ENCODE measurements at places on chromosomes 7 and 10.
A peak's percentile ranks its signal among the peaks of the same experiment; 100 is the strongest.

DNA sequence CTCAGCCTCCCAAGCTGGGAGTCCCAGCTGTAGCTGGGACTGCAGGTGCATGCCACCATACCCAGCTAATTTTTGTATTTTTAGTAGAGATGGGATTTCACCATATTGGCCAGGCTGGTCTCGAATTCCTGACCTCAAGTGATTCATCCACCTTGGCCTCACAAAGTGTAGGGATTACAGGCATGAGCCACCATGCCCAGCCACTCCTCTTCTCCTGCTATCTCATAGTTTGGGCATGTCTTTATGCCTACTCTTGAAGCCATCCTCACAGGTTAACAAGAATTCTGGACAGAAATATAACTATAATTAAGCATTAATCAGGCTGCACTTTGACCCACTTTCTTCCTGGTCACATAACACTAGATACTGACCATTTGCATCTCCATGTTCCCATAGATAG, 28.6 kb upstream of the C10orf67 start:
- DNase-seq = no peak

DNA sequence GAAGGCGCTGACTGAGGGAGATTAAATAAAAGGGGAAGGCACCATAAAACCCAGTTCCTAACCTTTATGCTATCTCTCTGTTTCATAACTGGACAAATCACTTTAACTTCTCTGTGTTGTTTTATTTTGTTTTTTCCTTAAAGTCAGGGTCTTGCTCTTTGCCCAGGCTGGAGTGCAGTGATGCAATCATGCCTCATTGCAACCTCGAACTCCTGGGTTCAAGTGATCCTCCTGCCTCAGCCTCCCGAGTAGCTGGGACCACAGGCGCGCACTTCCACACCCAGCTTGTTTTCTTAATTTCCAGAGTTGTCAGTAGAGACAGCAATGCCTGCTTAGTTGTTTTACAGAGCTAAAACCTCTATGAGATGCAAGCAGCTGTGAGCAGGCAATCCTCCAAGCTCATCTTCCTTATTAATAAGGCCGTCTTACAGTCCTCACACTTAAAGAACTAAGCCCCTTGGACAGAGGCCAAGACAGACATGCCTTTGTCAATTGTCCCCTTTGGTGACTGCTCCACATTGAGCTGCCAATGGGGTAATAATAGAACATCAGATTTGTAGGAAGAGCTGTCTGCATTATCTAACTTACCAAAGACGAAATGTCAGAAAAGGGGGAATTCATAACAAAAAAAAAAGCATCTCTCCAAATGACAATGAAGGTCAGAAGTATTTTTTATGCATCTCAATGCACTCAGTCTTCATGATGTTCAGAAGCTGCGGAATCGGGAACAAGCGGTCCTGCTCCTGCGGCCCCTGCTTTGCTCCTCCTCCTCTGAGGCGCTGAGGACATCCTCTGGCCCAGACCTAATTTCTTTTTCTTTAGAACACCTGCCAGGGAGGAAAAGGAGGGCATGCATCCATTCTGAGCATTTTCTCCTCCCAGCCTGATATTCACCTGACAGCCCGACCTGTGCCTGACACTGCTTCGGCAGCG, 62.7 kb upstream of the RNF32 start:
- peak; percentile 89 for DNase-seq

DNA sequence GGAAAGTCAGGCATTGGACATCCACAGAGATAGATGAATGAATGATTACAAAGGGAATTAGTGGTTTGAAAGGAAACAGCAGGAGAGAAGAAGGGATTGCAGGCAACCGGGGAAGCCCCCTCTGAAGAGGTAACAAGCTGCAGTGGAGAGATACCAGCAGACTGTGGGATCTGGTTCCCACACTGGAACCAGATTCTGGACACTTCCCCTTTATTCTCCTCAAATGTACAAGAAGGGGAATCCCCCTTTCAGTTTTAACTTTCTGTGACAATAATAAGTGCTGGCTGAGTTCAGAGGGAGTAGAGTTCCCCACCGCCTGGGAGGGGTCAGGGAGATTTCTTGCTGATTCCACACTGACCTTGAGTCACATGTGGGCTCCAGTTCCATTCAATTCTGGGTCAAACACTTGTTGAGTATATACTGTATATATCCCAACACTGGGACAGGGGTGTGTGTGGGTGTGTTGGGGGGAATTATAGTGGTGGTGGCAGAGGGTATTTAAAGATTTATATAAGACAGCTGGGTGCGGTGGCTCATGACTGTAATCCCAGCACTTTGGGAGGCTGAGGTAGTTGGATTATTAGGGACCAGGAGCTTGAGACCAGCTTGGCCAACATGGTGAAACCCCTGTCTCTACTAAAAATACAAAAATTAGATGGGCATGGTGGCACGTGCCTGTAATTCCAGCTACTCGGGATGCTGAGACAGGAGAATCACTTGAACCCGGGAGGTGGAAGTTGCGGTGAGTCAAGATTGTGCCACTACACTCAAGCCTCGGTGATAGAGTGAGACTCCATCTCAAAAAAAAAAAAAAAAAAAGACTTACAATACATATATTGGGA, 16.5 kb upstream of the DDIT4 start:
- DNase-seq = peak; percentile 55

- no peak for DNase-seq
Measured at GRCh38 chr7:151374139-151374538, 32.5 kb downstream of the NUB1 start.

GRCh38 chr7:2273866-2274265, 31.8 kb downstream of the NUDT1 start:
- DNase-seq = no peak

DNA sequence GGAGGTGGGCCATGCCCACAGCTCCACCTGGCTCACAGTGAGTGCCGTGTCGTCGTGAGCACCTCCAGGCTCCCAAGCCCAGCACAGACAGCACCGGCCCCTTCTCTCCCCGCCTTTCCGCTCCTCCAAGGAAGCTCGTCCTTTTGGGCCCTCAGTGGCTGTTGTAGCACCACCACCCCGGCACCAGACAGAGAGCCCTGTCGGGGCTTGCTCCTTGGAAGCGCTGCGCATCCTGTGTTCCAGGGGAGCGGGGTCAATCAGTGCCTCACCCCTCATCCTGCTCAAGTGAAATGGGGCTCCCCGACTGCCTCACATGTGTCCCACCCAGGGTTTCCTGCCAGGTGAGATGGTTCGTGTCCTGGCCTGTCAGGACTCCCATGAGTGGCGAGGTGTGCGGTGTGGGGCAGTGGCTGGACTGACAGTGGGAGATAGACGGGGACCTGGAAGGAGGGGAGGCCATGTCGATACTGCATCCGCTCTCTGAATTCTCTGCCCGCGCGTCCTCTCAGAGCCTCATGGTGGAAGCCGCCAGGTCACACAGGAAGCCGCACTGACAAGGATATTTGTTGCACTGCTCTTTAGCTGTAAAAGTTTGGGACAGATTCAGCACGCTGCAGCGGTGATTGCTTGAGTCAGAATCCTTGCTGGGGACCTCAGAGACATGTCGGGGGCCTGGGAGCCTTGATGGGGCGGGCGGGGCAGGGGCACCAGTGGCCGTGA, 107.1 kb downstream of the INPP5A start:
- DNase-seq = no peak

- no peak for DNase-seq
Measured at GRCh38 chr10:79316671-79317431, 30.4 kb upstream of the PPIF start.

DNA sequence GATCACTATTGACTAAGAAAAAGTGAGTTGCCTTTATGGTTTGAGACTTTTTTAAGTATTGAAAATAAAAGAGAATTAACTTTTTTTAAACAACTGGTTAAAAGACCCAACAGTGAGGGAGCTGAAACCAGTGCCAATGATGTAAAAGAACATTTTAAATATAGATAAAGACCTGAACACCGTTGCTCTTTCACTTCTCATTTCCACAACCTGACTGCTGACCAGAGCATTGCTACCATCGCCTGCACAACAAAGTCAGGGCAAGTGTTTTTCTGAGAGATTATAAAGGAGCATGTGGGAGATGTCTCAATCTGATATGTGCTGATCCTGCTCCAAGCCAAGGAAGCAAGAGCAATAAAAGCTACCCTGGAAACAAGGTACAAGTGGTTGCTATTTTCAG, 34.7 kb downstream of the IMMP2L start:
- no peak for DNase-seq

DNA sequence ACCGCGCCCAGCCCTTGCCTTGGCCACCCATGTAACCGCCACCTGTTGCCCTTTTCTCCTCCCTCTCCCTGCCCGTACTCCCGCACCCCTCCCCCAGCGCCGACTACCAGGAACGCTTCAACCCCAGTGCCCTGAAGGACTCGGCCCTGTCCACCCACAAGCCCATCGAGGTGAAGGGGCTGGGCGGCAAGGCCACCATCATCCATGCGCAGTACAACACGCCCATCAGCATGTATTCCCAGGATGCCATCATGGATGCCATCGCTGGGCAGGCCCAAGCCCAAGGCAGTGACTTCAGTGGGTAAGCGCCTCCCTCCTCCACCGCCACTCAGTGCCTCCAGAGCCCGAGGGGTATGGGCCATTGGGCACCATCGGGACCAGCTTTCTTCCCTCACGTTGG, 18.7 kb downstream of the LDB3 start:
- DNase-seq = no peak

- no peak for DNase-seq
Measured at GRCh38 chr7:132933072-132933458, 148.8 kb downstream of the CHCHD3 start.

- DNase-seq = no peak
Measured at GRCh38 chr10:80252296-80252887, 37.1 kb downstream of the MAT1A start.

DNA sequence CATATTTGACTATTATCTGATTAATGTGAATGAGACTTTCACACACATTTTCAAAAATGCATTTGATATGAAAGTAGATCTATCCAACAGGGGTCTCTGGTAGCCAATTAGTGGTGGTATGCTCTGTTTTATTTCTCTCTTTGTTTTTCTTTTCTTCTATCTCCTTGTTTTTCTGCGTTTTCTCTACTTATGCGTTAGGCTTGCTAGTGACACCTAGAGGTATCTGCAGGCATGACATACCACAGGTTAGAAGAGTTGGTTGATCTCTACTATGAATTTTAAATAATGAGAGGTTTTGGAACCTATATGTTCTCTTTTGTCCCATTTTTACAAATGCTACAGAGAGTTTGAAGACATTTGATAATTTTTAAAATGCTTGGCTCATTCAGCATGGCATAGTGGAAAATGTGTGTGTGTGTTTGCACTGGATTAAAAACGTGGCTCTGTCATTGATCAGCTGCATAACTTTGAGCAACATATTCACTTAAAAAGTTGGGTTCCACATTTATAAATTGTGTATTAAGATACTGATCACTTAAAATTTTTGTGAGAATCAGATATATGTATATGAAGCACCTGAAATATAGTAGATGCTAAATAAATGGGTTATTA, 28.1 kb upstream of the PLXDC2 start:
- peak; percentile 36 for DNase-seq

- DNase-seq = peak; percentile 49
Measured at GRCh38 chr7:98826811-98827231, 43.0 kb downstream of the TMEM130 start.

- no peak for DNase-seq
Measured at GRCh38 chr10:112507988-112508387, 61.0 kb downstream of the VTI1A start.

- no peak for DNase-seq
Measured at GRCh38 chr10:11625019-11625735, 13.7 kb upstream of the USP6NL start.

- DNase-seq = no peak
Measured at GRCh38 chr7:41475801-41476459, 227.0 kb downstream of the INHBA start.

DNA sequence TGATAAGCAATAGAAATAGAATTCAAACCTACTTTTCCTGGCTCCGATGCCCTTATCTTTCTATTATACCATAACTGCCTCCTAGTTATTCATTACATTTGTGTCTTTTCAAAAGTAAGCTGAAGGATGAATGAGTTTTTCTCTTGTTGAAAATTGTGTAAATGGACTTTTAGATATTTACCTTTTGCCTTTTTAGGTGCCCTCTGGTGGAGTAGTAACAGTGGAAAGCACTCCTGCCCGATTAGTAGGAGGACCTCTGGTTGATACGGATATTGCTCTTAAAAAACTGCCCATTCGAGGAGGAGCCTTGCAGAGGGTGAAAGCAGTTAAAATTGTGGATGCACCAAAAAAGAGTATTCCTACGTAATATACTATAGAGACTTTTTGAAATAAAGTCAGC, 11.2 kb downstream of the FAM237B start:
- DNase-seq = no peak

- no peak for DNase-seq
Measured at GRCh38 chr10:1538121-1538520, 199.2 kb downstream of the ADARB2 start.

GRCh38 chr7:151404216-151405011, 5.4 kb downstream of the WDR86 start:
- DNase-seq = no peak

GRCh38 chr7:2959828-2960599, 83.7 kb downstream of the CARD11 start:
- DNase-seq = no peak

- DNase-seq = no peak
Measured at GRCh38 chr10:131977323-131978096, 4.2 kb downstream of the BNIP3 start.

GRCh38 chr7:82443036-82443546, 486 bp downstream of the CACNA2D1 start:
- DNase-seq = peak; percentile 59

GRCh38 chr7:16918288-16918895, 36.6 kb upstream of the AGR3 start:
- peak; percentile 20 for DNase-seq

DNA sequence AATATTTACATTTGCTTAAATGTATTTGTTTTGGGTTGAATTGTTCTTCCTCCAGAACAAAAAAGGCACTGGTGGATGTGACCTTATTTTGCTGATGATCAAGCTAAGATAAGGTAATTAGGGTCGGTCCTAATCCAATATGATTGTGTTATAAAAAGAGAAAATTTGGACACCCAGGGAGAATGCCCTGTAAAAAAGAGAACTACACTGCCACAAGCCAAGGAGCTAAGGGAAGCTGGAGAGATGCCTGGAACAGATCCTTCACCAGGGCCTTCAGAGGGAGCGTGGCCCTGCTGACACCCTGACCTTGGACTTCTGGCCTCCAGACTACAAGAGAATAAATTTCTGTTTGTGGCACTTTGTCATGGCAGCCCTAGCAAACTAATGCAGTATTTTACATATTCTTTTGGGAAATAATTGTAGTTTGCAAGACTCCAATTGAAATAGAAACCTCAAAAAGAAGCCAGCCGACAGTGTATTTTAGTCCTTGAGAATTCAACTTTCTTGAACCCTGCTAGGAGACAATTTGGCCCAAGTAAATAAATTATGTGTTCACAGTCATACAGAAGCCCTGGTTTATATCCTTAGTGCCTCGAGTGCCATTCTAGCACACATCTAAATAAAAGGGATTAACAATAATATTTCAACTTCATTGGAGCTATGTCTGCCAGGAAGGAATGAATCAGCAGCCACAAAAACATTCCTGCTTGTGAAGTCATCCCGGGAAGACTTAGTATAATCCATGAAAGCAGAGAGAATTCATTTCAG, 164.6 kb downstream of the PKD1L1 start:
- no peak for DNase-seq

All from globus pallidus (tissue), 1 donor.